ENCODE measurements at places on chromosomes 13 and 19.
A peak's percentile ranks its signal among the peaks of the same experiment; 100 is the strongest.

- no peak for DNase-seq
These were observed 26.5 kb downstream of the FPR3 start for GRCh38 chr19:51821456-51821855.

DNA sequence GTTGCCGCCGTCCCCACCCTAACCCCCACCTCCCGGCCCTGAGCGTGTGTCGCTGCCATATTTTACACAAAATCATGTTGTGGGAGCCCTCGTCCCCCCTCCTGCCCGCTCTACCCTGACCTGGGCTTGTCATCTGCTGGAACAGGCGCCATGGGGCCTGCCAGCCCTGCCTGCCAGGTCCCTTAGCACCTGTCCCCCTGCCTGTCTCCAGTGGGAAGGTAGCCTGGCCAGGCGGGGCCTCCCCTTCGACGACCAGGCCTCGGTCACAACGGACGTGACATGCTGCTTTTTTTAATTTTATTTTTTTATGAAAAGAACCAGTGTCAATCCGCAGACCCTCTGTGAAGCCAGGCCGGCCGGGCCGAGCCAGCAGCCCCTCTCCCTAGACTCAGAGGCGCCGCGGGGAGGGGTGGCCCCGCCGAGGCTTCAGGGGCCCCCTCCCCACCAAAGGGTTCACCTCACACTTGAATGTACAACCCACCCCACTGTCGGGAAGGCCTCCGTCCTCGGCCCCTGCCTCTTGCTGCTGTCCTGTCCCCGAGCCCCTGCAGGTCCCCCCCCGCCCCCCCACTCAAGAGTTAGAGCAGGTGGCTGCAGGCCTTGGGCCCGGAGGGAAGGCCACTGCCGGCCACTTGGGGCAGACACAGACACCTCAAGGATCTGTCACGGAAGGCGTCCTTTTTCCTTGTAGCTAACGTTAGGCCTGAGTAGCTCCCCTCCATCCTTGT is 6.4 kb downstream of the YIPF2 start:
- no peak for DNase-seq

GRCh38 chr19:51173681-51174080 is 31.6 kb downstream of the SIGLEC7 start:
- no peak for DNase-seq

GRCh38 chr19:1408300-1409203 is 1.2 kb downstream of the DAZAP1 start:
- no peak for DNase-seq

- DNase-seq, result peak; percentile 42
These were observed at the start of gene RGCC for GRCh38 chr13:41456768-41457588. RGCC (plus strand) TSS chr13:41457550; CDS start chr13:41457708, 158 bp downstream.

GRCh38 chr13:99983499-99984401 is 2.2 kb downstream of the ZIC2 start:
- DNase-seq, result peak; percentile 46

GRCh38 chr13:44519642-44520041 is 56.5 kb downstream of the TSC22D1 start:
- no peak for DNase-seq

GRCh38 chr19:54436031-54436523 is 12.9 kb upstream of the LENG8 start:
- no peak for DNase-seq

GRCh38 chr19:36060430-36060829 is 5.7 kb downstream of the WDR62 start:
- DNase-seq, result no peak

DNA sequence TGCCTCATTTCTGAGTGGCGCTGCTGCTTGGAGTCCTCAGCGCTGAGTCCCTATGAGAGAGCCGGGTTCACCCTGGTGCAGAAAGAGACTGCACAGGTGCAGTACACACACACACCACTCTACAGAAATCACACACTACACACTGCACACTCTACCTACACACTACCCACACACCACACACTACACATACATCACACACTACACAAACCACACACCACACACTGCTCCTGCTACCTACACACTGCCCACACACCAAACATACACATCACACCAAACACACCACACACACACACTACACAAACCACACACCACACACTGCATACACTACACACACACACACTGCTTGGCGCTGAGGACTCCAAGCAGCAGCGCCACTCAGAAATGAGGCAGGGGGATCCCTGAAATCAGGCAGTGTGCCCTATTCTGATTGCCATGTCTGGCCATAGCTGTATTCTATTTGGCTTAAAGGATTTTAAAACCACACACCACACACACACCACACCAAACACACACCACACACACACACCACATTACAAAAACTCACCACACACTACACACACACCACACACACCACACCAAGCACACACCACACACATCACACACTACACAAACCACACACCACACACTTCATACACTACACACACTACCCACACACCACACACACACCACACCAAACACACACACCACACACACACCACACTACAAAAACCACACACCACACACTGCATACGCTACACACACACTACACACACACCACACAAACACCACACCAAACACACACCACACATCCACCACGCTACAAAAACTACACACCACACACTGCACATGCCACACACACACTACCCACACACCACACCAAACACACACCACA is 4.9 kb downstream of the MAG start:
- no peak for DNase-seq

Data from NCI-H1930 (cell line).